ENCODE measurements at places on chromosomes 5 and 9.

DNA sequence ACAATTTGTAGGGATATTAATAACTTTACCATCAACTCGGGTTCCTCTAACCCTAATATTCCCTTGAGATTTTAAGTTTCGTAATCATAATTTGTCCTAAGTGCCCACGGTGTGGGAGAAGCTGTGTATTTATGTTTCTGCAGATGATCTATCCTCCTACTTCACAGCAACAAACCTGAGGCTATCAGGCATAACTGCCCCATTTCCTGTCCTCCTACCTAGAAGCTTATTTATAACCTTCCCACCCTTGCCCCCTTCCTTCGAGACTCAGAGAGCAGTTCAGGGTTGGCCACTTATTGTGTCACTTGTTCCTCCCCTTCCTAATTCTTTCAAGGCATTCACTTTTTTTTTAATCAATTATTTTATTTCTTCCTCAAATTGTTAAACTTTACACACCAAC, 29.6 kb upstream of the LCP2 start:
- DNase-seq, result no peak

DNA sequence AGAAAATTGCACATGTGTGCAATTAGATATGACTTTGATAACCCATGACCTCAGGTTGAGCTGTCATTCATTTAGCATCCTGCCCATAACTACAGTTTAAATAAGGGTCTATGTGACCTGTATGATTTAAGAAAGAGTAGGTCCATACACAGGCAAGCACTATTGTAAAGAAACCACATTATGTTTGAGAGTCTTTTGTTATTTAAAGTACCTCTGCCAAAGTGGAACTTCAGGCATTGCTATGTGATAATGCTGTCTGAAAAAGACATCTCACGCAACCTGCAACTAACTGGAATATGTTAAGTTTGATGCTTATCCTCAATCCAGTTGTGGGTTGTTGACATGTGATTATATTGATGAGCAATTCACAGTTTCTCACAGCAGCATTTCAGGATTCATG, 317.0 kb downstream of the TMEM161B start:
- no peak for DNase-seq

DNA sequence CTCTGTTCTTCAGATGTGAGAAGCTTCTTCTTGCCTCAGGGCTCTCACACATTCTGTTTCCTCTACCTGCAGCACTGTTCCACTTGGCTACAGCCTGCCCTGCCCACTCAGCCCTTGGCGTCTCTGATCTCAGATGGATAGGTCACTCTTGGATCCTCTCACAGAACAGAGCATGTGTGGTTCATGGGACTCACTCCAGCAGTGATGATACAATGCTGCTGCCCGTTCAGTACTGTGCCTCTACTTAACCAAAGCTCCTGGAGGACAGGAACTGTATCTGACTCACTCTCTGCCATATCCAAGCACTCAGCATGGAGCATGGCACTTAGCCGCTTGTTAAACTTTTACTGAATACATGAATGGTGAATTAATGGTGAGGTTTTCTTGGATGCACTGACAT, 3.4 kb upstream of the SPINK4 start:
- no peak for DNase-seq

DNA sequence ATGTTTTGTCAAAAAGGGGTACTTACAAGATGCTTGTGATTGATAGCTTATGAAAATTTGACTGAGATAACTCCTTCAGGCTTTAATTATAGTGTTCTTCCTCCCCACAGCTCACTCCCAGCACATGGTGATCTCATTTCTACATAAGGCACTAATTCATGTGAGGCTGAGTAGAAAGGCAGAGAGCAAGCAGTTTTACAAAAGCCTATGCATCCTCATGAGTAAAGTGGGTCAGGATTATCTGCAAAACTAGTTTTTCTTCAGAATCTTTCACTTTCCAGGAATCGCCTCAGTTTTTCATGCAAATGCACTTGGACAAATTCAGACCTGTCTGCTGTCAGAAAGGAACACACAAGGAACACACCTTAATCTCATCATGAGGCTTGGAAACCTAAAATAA, 92.1 kb upstream of the FBN2 start:
- DNase-seq, result no peak

DNA sequence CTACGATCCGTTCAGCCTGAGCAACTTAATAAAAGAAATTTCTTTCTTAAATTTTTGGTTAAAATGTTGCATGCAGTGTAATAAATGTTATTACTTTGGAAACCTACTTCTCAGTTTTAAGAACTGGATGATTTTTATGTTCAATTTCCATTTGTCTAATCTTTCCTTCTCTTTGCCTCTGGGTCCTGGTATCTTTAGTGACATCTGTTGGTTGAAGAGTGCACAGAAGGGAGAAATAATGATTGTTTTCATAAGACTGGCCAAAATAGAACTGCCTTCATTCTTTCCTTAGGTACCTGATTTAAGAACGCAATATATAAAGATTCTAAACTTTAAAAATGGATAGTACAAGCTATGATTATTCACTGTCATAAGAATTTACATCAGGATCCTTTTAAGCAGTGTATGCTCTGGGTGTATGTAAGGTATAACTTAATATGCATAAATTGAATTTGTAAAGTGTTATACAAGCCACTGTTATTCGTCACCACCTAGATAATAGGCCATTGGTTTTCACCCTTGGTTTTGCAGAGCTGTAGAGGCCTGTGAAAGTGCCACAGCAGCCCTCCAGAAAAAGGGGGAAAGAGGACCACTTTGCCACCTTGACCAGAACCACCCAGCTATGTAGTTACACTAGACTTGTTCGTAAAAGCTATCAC, 82.8 kb upstream of the TLX3 start:
- DNase-seq, result no peak

DNA sequence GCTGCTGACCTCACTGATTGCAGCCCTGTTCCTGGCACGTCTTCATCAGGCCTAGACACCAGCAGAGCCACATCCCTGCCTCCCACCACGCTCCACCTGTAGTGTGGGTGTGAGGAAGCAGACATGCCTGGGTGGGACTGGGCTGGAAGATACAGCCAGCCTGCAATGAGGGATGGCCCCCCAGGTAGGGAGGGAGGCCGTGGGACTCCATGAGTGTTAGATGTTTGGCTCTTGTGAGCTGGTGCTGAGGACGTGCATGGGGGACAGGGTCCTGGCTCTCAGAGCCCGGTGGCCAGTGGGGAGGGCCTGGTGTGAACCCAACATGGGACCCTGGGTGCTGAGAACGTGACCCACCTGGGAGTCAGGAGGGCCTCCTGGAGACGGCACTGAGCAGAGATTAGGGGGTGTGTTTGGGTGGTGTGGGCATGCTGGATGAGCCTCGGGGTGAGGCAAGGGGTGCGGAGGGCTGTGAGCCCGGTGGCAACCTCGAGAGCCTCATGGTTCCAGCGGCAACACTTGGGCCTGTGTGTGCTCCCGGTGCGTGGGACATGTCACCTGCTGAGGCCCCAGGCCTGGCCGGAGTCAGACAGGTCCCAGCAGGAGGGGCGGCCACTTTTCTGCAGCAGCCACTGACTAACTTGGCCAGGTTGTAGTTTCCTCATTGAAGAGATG, 87.6 kb downstream of the PHF2 start:
- DNase-seq, result no peak

DNA sequence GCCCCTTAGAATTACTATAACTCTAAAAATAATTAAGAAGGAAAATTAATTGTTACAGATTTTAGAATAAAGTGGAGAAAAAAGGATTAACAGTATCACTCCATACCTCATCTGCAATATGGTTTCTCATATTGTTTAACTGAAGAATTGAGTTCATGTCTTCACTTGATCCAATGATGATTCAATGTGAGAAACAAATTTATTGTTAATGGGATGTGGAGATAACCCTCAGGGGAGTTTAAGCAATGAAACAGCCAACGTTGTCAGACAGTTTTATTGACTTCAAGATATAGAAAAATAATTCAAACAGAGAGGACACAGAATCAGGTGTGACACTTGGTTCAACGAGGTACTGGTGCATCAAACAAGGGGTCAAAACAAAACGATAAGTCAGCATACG, 665.2 kb upstream of the ACO1 start:
- DNase-seq, result no peak

DNA sequence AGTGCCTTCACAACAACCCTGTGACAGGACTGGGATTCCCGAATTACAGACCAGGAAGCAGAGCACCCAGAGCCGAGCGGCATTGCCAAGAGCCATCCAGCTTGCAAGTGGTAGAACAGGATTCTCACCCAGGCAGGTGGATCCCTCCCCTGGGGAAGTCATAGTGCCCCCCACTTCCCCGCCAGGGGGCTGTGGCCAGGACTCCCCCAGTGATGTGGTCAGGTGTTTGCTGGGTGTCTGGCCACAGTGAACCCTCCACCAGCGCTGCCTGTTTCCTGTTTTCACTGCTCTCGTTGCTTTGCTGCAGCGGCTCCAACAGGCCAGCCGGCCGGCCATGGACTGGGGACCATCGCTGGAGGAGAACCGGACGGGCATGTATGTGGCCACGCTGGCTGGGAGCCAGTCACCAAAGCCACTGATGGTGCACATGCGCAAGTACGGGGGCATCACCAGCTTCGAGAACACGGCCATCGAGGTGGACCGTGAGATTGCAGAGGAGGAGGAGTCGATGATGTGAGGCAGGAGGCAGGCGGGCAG, 19.3 kb downstream of the SLC6A7 start:
- DNase-seq, result peak; percentile 55

DNA sequence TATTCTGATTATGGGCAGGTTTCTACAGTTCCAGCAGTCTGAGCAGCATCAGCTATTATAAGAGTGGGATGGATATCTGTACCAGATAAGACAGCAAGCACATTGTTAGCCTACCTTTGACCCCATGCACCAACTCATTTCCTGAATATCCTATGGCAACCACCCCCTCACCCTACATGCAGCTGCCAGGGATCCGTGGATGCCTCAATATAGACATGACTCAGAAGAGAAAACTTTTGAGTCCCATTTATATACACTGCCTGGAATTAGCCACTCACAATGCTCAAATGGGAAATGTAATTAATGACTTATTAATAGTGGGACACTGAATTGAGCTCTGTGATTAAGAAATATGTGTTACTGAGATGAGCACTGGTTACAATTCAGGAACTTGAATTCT, 124.4 kb downstream of the SSBP2 start:
- DNase-seq, result peak; percentile 2

DNA sequence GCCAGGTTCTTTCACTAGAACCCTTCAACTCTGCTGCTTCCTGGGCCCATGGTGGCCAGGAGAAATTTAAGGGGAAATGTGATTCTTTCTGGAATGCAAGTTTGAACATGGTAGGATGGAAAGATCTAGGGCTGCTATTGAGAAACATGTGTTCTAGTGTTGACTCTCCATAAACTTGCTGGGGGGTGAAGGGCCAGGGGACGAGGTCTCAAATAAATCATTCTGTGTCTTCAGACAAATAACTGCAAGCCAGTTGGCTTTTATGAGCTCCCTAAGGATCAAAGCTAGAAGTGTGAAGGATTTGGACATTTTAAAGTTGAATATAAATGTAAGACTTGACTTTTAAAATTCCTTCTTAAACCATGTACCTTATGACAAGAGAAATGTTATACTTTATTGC, 78.5 kb downstream of the ZNF366 start:
- DNase-seq, result no peak

DNA sequence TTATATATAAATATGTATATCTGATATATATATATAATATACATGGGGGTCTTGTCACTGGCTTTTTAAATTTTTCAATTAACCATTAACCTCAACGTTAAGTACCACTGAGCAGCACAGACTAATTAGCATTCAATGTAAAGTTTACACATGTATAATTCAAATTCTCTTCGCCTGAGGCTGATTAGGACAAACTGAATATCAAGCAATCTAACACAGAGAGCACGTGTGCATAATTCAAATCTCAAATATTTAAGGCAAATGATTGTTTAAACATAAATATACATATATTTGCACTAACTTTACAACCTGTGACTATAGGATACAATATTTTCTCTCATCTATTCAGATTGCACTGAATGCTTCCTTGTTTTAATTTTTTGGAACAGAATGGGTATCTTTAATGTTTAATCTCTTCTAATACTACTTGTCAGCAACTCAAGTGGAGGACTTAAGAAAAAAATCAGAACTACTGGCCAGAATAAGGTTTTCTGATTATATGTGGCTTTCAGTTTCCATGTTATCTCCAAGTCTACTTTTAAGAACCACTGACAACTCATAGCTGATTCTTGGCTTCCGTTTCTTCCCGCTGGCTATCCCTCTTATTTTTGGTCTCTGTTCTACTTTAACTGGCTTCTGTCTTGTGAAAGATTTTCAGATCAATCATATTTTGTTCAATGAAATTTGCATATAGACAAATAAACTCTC, 204.8 kb downstream of the MLLT3 start:
- DNase-seq, result no peak

DNA sequence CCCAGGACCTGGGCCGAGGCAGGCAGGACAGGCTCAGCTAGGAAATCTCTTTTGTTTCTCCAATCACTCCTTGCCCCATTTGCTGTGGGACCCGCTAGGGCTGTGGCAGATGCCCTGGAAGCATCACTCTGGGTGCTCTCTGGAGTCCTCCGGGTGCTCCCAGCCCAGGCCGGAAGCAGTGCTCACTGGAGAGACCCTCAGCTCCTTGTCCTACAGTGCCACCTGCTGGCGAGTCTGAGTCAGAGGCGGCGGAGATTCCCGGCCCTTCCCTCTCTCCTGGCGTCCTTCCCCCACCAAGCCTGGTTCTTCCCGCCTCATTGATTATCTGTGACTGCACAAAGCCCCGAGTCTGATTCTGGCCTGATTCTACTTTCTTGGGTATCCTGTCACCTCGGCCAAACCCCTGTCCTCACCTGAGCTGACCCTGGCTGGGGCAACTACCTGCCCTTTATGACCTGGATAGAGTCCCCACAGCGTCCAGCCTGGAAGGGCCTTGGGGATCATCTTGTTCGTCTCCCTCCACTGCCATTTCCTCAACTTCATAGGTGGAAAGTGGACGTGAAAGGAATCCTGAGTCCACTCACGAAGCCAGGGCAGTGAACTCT, 7.3 kb upstream of the BARHL1 start:
- peak; percentile 4 for DNase-seq

DNA sequence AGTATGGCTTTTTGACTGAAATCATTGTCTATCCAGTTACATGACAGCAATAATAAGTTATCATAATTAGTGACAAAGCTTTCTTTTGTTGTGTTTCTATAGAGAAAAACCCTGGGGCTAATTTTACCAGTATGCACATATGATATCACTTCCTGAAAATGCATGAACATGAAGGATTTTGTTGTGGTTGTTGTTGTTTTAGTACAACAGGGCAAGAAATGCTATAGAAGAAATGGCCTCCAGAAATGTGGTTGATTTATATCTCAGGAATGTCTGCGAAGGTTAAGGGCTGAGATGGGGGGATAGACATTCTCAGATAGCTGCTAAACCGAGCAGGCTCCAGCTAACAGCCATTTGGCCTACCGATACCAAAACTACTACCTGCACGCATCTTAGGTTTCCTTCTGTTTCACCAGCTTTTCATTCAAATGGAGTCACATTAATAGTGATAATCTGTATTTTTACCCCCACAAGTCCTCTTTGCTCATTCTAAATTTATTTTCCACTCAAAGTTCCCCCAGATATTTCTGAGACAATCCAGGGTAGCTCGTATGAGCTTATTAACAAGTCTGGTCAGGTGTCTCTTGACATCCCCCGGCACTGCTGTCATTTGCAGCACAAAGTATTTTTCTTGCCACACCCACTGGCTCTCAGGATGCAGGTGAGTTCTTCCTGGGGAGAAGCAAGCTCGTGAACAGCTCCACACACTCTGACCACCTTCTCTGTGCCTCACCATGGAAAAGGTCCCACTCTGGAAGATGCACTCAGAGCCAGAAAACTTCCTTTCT, 232.4 kb upstream of the GAS1 start:
- DNase-seq, result no peak

- DNase-seq, result no peak
Measured at GRCh38 chr9:125240649-125240999, 519 bp downstream of the HSPA5 start.

Measured in GDM1 (cell line).